Activated CD4-positive, alpha-beta T cell treated with anti-CD3 and anti-CD28 coated beads, Interleukin-2, amount 10 ng/mL, durations not matched to agents 7 days and 5 days (primary cell): ENCODE measurements at places on chromosomes 3 and 15. TPM values are rescaled to one million over a fixed set of nuclear protein-coding genes. Genes with fewer than 3 reads are reported as not detected.

DNA sequence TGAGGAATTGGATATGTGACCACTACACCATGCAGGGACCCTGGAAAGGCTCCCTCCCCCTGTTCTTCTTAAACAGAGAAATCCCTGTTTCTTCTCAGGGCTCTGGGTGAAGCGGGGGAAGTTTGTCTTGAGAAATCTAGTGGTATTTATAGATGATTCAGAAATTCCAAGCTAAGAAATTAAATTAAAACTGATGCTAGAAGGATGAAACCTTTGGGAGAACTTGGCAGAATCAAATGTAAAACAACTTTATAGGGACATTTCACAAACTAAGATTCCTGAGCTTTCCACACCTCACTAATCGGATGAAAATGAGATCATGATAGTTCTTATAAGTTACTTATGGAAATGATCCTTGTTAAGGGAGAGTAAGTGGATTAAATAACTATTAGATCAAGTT, 54.2 kb downstream of the FBXL2 start:
- H3K27ac ChIP-seq = no peak overlapping the region
- no peaks in the 10 kb centered on the region for H3K36me3 ChIP-seq
- H3K4me1 ChIP-seq = no peaks in the 10 kb centered on the region
- DNase-seq = no peak
- H3K27me3 ChIP-seq = peaks cover 21% of the 10 kb centered on the region

The TMEM45A gene
- total RNA-seq = 0.17 TPM

The SNX22 gene
- 0.50 TPM for total RNA-seq

The PYDC2 gene
- total RNA-seq = not detected

The GREM1 gene
- total RNA-seq = not detected

The IGSF11 gene
- total RNA-seq = 2.0 TPM

DNA sequence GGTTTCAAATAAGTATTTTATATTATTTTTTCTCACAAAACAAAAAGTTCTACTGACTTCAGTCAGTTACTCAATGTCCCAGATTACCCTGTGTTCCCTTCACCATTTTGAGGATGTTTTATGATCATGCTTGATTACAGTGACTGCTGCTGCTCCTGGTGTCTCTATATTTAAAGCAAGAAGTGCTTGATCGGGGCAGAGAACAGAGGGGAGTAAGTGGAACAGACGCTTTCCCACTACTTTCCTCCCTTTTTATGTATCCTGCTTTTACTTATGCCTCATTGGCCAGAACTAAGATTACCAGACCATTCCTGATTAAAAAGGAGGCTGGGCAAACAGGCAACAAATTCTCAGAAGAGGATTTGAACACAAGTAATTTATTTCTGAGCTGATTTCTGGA, 612.1 kb downstream of the VGLL3 start:
- no peaks in the 10 kb centered on the region for H3K4me1 ChIP-seq
- H3K27me3 ChIP-seq = no peaks in the 10 kb centered on the region
- no peaks in the 10 kb centered on the region for H3K36me3 ChIP-seq
- no peak for DNase-seq

The CTXND1 gene
- total RNA-seq = not detected

The TAGLN3 gene
- 0.33 TPM for total RNA-seq

The TBL1XR1 gene
- total RNA-seq = 169 TPM

DNA sequence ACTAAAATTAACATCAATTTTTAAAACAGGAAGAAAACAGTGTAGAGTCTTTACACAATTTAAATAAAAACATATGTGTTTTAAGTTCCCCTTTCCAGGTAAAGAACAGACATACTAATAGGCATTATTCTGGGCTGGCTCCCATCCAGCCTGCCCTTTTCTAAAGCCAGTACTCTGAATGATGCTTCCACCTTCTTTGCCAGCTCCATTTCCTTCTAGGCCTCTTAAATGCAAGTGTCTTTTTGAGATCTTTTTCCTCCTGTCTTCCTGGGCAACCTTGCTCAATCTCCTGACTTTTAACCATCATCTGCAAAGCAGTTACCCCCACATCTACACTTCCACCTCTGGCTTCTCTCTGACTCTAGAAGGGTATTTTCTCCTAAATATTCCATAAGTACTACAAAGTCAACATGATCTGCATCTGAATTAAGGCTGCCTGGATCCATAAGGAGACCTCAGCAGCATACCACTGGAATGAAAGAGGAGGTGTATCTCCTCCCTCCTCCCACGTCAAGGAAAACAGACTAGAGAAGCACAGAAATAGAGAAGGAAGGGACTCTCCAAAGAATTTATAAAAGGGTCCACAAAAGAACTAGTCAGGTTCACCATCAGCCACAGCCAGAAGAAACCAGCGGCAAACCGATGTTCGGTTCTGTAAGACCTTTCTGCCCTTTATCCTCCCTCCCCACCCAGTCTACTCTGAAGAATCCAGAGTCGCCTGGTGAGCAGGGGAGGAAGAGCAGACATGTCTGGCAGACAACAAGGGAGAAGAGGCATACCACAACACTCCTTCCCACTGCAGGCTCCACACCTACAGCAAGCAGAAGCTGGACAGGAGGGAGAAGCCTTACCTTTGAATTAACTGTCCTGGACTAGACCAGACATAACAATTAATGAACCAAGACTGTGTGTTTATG, 47.1 kb downstream of the GOLIM4 start:
- H3K36me3 ChIP-seq = no peaks in the 10 kb centered on the region
- no peak overlapping the region for H3K27ac ChIP-seq
- no peak overlapping the region for H3K4me3 ChIP-seq

The C3orf52 gene
- total RNA-seq = 9.2 TPM

DNA sequence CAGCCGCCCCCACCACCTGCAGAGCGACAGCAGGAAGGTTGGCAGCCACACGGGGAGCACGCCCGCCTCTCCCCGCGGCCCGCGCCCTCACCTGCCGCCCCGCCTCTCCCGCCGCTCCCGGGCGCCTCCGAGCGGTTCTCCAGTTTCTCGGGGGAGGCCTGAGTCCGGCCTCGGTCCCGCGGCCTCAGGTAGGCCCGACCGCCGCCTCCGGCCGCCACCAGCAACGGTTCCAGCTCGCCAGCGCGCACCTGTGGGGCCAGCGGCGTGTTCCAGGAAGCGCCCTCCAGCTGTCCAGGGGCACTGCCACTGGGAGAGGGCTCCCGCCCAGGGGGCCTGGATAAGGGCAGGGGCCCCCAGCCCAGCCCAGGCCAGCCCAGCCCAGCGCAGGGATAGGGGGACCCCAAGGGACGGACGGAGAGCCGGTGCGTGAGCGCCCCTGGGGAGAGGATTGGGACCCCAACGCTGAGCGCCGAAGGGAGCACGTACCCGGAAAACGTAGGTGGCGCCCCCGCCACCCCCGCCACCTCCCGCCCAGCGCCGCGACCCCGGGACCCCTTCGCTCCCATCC, 2.2 kb downstream of the LTK start:
- no peaks in the 10 kb centered on the region for H3K36me3 ChIP-seq
- H3K27ac ChIP-seq = no peak overlapping the region
- peaks cover 33% of the 10 kb centered on the region for H3K4me1 ChIP-seq
- no peak overlapping the region for H3K4me3 ChIP-seq
- H3K27me3 ChIP-seq = peaks cover 49% of the 10 kb centered on the region

GRCh38 chr3:54085936-54086335, 36.4 kb upstream of the CACNA2D3 start:
- H3K36me3 ChIP-seq = no peaks in the 10 kb centered on the region
- no peak for DNase-seq
- no peak overlapping the region for H3K4me3 ChIP-seq
- peaks cover 35% of the 10 kb centered on the region for H3K27me3 ChIP-seq
- no peaks in the 10 kb centered on the region for H3K4me1 ChIP-seq
- no peak overlapping the region for H3K27ac ChIP-seq
